Suprapubic skin (tissue), 4 donors: ENCODE measurements at places on chromosomes 2 and 18.

GRCh38 chr2:242098445-242099128 is 229.1 kb downstream of the RTP5 start:
- DNase-seq: no peak

GRCh38 chr18:49098386-49098785 is 147.6 kb upstream of the SMAD7 start:
- DNase-seq: no peak

DNA sequence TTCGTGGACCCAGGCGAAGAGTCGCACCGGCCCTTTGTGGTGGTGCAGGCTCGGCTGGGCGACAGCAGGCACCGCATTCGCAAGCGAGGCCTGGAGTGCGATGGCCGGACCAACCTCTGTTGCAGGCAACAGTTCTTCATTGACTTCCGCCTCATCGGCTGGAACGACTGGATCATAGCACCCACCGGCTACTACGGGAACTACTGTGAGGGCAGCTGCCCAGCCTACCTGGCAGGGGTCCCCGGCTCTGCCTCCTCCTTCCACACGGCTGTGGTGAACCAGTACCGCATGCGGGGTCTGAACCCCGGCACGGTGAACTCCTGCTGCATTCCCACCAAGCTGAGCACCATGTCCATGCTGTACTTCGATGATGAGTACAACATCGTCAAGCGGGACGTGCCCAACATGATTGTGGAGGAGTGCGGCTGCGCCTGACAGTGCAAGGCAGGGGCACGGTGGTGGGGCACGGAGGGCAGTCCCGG is 3.5 kb downstream of the INHBB start:
- no peak for DNase-seq

DNA sequence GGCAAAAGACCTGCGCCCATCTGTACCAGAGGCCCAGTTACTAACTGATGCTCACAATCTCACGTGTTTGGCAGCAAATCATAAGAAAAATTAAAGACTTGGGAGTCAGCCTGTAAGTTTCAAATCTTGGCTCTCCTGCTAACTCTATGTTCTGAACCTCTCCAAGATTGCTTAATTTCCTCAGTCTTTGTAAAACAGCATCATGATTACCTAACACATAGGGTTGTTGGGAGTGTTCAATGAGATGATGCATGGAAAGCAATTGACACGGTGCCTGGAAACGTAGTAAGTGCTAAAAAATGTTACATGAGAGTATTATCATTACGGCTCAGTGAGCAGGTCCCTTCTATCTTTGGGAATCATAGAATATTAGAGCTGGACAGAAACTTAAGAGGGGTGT is 497.6 kb upstream of the TCF4 start:
- no peak for DNase-seq

- DNase-seq: no peak
Observed at GRCh38 chr2:46091961-46092667, 205.1 kb upstream of the EPAS1 start.

DNA sequence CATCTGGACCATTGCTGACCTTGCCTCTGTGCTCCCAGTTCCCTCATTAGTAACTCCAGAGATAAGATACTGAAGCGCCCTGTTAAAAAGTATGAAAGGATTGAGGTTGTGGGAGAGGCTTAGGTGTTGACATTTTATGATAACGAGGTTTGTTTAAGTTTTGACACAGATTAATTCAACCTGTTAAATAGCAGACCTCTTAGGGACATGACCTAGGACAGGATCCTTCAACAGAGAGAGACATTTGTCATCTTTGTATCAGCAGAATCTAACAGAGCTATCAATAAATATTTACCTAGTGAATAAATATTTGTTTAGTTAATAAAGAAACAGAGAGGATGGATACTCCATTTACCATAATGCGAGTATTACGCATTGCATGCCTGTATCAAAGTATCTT is 99.5 kb downstream of the DCC start:
- no peak for DNase-seq

GRCh38 chr2:235841863-235842262 is 326.3 kb downstream of the GBX2 start:
- no peak for DNase-seq

DNA sequence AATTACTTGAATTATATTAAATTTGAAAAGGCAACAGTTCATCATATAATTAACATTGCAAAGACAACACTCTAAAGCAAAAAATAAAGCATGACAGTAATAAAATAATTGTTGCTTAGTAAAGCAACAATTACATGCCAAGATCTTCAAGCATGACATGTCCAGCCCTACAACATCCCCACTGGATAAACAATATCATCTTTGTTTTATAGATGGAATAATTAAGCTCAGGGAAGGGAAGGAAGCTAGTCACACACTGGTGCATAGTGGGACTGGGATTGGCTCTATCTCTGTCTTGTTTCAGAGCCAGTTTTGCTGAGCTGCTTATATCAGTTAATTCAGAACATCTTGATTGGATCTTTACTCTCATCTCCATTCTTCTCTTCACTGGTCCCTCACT is 49.9 kb upstream of the PARD3B start:
- no peak for DNase-seq

DNA sequence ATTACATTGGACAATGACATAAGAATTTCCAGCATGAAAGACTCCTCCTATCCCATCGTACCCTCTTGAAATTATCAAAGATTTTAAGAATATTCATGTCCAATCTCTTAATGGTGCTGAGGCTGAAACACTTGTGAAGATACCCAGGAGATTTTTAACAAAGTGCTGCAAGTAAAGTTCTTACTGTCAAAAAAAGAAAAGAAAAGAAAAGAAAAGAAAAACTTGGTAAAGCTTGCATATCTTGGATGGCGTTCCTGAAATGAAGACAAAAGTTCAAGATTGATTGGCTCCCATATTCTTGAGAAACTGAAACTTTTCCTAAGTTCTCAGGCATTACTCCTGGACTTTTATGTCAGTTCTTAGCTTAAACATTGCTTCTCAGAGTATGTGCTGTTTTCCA is 1010.5 kb upstream of the PIK3C3 start:
- no peak for DNase-seq

DNA sequence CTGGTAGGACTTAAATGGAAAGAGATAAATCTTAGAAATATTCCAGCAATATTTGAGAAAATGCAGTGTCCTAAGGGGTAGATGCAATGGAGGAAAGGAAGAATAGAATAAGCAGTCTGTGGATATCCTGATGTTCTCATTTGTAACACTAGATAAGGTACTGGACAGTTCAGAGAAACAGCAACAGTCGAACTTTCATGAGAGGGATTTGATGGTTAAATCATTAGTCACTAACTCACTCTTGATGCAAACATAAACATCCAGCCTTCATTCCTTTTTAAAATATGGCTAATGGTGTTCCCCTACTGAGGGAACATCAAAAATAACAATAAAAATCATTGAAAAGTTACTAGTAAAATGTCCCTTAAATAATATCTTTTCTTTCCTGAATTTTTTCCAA is 211.4 kb upstream of the SLC39A10 start:
- no peak for DNase-seq

DNA sequence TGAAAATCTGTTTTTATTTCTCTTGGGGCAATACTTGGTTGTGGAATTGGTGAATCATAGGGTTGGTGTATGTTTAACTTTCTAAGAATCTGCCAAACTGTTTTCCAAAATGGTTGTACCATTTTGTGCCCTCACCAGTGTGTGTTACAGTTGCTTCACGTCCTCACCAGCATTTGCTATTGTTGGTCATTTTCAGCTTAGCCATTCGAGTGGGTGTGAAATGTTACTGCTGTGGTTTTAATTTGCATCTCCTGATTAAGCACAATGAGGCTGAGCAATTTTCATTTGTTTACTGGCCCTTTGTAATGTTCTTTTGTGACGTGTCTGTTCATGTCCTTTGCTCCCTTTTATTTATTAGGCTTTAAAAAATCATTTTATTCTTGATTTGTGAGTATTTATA is 49.7 kb downstream of the FOSL2 start:
- no peak for DNase-seq

DNA sequence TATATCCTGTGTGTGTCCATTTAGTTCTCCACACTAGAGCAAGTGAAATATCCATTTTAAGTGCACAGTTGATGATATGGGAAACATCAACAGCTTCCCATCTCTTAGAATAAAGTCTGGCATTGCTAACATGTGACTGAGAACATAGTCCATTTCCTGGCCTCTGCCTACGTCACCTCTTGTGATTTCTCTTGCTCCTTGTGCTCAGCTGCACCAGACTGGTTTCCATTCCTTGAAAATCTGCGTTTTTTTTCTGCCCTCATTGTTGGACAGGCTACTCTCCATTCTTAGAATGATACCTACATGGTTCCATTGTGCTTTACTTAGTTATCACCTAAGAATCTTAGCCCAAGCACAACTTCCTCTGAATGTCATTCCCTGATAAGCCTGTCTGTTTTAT is 851.2 kb upstream of the ID2 start:
- DNase-seq: no peak

GRCh38 chr18:59553273-59553870 is 143.9 kb downstream of the CCBE1 start:
- DNase-seq: no peak

DNA sequence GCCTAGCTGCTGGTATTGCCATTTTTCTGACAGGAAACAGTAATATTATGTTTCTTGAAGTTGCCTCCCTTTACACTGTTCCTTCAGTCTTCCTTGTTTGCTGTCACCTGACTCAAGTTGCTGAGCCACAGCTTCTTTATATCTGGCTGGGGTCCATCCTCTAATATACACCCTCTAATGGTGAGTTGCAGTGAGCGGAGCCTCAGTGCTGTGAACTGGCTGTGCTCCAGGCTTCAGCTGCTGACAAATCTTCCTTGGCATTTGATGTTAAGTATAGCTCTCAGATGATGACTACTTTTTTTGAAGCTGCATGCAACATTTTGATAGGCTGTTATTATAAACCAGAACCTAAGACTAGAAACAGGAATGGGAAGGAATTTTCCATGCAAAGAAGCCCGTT is 366.7 kb downstream of the NUP35 start:
- no peak for DNase-seq

- DNase-seq: no peak
Observed at GRCh38 chr18:10398571-10398970, 55.9 kb upstream of the APCDD1 start.

- no peak for DNase-seq
Observed at GRCh38 chr18:7562491-7562890, 4.6 kb upstream of the PTPRM start.

GRCh38 chr2:234235191-234235590 is 184.7 kb downstream of the SPP2 start:
- no peak for DNase-seq

DNA sequence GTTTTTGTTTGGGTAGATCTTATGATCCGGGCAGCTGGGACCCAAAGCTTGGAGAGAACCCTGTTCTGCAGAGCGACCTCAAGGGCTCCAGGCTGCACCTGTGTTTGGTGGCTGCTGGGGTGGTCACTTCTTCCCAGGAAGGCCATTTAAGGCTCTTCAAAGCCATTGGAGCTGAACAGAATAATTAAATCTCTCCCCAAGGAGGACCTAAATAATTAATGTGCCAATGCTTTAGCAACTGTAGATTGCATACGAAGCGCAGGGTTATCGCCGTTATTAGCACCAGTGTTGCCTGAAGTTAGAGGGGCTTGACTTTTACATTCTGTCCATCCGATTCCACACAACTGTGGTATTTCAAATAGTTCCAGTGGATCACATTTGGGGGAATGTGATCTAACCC is 251.4 kb downstream of the ATAD2B start:
- no peak for DNase-seq

- no peak for DNase-seq
Observed at GRCh38 chr2:97011977-97012569, 25.7 kb upstream of the FAM178B start.

- DNase-seq: no peak
Observed at GRCh38 chr2:112839407-112840067, 3.0 kb upstream of the IL1B start.

GRCh38 chr18:57811477-57812125 is 8.5 kb upstream of the ATP8B1 start:
- DNase-seq: no peak

DNA sequence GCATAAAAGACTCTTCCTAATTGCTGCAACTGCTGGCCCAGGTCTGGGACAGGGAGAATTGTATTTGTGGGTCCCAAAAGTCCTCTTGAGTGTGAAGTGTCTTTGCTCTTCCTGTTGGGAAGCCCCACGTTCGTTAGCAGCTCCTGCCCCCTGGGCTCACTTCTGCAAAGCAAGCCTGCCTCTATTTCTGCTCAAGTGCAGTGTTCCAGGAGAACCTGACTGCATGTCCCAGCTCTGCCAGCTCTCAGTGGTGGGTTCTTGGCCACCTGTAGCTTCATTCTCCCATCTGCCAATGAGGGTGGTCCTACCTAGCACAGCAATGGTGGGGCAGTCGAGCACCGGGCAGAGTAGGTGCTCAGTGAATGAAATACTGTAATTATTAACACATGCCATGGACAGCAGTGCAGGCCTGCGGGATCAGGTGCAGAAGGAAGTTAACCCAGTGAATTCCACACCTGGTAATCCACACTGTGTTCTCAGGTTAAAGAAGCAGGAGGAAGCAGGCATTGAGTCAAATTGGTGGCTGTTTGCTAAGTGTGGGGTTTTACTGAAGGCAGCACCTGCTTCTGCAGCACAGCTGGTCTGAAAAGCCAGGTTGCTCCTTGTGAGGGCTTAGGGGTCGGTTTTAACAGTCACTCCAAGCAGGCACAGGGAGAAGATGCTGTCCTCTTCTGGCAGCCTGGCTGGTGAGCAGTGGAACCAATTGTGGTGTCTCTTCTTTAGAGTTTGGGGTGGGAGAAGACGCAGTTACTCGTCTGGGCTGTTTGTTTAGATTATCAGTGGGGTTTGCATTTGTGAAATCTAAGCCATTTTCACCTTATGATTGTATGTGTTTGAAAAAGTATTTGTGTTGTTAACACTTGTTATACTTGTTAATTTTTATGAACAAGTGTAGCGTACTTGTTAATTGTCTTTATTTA is 54.3 kb downstream of the DGKD start:
- DNase-seq: no peak

GRCh38 chr2:178908810-178909209 is 101.6 kb upstream of the TTN start:
- DNase-seq: no peak

DNA sequence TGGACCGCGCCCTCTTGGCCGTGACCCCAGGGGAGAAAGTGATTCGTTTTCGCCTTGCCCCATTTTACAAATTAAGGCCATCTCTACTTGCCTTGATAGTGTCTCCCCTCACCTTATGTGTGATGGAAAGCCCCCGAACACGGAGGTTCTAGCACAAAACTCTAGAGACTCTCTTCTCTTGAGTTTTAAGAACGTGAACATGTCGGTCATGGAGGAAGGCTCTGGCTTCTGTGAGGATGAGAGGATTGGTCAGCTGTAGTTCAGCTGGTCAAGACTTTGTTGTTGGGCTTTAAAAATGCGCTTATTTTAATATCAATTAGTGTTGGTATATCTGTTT is 828 bp downstream of the DYNC1I2 start:
- no peak for DNase-seq

DNA sequence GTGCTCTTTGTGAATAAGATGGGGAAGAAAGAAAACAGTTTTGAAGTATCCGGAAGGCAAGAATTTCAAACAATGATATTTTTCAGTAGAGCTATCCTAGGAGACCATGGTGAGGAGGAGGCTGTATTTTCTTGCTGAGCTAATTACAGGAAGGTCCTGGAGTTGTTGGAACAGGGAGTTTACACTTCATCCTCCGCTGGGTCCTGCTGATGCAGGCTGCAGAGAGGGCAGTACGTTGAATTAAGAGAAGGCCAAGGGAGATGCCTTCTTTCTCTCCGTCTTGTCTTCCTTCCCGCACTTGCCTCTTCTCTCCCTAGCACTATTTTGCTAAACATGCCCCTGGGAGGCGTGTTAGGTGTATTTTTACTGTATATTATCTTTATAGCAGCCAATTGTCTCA is 60.0 kb upstream of the EDAR start:
- DNase-seq: no peak
